ENCODE measurements at places on chromosomes 16 and 17.

DNA sequence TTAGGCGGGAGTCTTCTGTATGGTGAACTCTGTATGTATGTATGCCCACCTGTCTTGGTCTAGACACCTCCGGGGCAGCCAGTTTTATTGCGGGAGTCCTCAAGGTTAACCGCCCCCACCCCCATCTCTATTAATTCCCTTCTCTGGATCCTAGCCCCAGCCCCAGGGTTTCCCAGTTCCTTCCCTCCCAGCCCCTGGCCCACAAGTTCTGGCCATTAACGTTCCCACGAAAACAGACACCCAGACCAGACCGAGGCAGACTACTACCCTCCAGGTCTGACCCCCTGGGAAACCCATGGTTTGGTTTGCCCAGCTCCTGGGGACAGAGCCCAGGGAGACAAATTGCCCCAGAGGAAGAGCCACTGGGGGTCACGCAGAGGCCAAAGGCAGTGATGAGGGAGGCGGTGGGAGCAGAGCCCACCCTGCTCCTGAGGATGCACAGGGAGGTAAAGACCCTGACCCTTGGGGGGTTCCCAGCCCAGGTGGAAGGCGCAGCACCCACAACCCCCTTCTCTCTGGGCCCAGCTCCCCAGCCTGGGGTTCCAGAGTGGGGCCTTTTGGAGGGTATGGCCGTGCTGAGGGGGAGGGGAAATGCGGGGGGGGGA is 8.5 kb downstream of the TBKBP1 start:
- DNase-seq: no peak

GRCh38 chr16:24609740-24610415 is 70.5 kb downstream of the RBBP6 start:
- DNase-seq: no peak

DNA sequence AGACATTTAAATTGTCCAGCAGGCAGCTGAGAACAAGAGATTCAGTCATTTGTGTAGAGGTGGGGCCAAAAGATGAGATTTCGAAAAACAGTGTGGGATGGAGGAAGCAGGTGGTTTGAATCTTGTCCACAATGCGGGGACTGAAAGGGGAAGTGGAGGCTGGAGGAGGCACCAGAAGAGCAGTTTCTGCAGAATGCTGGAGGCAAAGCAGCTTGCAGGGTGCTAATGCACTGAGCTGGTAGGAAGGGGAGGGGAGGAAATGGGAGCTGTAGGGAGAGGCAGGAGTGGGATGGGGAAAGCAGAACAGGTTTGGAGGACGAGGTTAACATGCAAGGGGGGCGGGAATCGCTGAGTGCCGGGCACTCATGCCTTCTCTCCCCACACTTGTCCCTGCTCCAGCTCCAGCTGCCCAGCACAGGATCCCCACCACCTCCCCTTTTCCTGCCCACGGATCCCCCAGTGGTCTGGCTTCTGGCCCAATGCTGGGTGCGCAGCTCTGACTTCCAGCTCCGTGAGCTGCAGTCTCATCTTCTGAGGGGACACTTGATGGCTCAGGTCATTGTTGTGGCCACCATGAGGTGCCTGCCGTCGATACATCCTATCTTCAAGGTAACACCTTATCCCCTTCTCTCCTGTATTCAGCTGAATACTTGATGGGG is 9.4 kb downstream of the C17orf100 start:
- DNase-seq: no peak

DNA sequence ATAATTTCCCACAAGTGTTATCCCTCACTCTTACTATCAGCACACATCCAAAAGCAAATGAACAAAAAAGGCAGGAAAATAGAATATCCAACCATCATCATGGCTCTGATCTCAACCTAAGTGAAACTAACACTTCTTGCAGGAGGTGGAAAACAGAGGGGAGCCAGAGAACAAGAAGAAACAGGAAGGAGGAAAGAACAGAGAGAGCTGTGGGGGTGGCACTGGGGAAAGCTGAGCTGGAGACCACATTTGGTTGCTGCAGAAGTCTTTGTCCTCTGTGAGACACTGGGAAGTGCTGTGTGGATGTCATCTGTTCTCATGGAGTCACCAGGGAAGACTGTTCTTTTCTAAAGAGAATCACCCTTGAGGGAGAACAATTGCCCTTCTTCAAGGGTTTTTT is 34.7 kb downstream of the GRB7 start:
- DNase-seq: no peak

DNA sequence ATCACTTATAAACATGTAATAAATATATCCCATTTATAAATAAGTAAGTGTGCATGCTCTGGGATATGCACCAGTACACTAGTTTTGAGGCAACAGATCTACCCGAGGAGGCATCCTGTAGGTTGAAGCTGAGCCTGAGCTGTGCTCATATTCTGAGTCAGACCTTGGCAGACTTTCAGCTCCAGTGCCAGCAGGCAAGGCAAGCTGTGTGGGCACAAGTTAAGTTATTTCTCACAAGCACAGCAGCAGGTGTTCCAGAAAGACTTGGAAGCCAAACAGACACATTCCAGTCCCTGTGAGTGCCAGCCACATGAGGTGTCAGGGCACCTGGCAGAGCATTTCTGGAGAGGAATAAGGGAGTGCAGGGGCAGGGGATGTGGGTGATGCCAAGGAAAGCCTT is 1.3 kb upstream of the CLEC19A start:
- DNase-seq: no peak

- DNase-seq: no peak
Observed at GRCh38 chr16:86324320-86324719, 186.0 kb upstream of the FOXF1 start.

DNA sequence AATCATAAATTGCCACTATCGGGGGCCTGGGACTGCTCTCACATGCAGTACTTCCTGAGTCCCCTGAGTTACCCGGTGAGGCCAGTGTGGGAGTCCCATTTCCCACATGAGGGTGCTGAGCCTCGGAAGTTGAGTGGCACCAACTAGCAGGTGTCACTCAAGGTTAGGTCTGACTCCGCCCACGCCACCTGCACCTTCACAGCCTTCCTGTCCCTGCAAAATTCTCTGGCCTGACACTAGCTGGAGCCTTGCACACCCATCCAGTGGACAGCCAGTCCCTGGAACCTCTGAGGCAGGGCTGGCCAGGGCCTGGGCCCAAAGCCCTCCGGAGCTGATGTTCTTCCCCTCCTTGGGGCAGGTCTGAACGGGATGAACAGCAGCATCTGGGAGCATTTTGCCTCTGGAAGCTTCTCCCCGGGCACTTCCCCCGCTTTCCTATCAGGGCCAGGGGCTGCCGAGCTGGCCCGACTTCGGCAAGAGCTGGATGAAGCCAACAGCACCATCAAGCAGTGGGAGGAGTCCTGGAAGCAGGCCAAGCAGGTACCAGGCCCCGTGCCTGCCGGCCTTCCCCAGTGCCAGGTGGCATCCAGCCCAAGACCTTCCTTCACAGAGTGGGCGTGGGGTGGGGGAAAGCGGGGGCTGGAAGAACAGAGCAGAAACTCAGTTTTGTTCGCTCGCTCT is 21.9 kb downstream of the UNC13D start:
- DNase-seq: peak; percentile 26

GRCh38 chr17:57666201-57666870 is 78.8 kb downstream of the CCDC182 start:
- no peak for DNase-seq

- DNase-seq: no peak
Observed at GRCh38 chr17:80981929-80982425, 9.7 kb upstream of the CHMP6 start.

DNA sequence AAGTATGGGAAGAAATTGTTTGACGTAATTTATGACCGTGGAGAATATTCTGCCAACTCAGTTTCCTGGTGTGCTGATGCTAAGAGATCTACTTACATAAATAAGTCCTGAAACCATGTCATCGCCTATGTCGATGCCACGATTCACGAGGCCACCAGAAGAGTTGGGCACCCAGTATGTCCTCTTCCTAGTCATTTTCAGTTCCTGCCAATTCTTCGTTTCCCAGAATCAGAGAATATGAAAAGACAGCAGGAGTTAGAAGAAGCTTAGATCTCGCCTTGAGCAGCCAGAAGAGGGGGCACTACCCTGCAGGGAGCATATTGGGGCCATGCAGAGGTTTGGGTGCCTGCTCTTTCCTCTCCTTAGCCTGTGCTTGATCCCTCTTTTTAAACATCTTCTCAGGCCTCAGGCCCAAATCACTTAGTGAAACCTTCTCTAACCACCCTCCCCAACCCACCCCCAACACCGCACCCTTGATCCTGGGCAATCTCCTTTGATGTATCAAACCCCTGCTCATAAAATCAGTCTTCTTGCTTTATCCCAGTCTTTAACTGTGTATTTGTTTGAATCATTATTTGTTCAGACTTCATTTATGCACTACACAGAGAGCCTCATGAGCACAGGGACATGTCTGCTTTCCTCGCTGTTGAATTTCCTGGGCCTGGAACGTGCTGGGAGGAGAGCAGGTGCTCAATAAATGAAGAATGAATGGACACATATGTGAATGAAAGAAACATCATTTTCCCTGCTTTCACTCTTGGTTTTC is 12.2 kb upstream of the LONP2 start:
- DNase-seq: peak; percentile 7

- DNase-seq: no peak
Observed at GRCh38 chr16:22386976-22387375, 12.6 kb upstream of the CDR2 start.

DNA sequence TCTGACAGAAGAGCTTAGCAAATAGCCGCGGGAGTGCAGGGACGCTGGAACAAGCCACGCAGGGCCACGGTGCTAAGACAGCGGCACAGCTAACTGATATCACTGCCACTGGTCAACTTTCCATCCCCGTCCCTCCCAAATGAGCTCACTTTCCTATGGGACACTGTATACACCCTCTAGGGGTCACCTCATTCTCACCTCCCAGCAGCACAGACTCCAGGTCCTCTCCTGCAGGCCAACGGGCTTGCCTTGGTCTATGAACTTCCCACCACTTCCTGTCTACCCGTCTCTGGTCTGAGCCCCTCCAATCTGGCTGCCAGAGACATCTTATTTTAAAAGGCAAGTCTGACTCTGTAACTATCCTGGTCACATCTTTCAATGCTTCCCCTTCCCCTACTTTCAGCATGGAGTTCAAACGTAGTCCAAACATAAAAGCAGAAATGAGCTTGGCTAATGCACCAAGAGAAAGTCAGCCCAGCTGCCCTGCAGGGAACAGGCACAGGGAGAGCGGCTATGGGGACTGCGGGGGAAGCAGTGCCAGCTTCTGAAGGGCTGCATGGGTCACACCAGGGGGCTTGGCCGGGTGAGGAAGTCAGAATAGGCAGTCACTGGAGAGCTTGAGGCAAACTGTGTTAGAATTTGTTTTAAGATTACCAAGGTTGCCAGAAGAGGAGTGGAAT is 26.3 kb upstream of the SLC38A8 start:
- no peak for DNase-seq

DNA sequence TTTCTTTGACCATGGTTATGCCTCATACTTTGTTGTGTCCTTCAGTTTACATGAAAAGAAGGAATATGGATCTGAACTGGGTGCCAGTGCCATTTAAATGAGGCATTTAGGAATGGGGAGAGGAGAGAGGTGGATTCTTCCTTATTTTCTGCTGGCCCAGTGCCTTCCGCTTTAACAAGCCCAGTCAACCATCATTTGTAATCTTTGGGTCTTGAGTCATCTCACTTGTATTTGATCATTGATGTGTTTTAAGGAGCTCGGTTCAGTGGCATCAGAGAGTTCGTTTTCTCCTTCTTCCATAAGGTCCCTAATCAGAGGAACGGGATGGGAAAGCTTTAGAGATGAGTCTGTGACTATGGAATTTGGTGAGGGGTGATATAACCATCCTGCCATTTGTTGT is 334.9 kb downstream of the WWOX start:
- DNase-seq: no peak

DNA sequence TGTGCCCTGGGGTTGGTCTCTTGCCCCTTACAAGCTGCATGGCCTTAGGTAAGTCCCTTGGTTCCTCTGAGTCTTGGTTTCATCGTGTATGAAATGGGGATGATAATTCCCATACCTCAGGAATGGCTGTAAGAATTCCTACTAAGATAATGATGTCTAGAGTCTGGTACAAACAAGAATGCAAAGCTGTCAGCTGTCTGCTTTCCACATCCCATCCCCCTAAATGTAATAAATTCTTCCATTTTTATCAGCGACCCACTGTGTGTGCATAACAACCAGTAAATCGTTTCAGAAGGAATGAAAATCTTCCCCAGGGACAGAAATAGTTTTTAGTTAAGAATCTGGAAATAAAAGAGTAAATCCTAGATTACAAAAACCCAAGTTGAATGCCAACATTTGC is 95.4 kb downstream of the CPPED1 start:
- DNase-seq: no peak

DNA sequence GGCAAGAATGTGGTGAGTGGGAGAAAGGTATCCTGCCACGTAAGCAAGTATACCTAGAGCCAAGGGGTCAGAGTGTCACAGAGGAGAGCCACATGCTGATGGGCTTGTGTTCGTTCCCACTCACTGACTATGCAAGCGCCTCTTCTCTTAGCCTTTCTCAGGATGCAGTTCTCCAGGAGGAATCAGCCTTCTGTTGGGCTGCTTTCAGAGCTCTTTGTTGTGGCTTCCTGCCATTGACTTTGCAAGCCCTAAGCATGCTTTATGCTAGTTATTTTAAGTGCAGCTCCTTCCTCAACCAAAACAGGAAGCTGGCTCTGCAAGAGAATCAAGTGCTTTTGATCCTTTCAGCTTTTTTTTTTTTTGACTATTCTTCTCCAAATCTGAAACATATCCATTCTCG is 66.6 kb downstream of the SIAH1 start:
- DNase-seq: peak; percentile 44

DNA sequence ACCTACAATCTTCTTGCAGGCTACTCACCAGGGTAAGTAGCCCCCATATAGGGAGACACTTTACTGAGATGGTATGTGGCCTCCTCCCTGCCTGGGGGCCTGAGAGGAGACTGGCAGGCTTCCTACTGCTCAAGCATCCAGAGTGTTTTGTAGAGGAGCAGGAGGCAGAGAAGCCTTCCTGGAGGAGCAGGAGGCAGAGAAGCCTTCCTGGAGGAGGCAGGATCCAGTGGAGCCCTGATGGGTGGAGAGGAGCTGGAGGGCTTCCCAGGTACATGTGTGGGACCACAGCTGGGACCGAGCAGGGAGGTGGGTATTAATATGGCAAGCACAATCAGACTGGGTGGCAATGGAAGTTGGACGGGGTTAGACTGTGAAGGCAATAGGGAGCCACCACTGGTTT is 2.1 kb upstream of the ADGRG5 start:
- DNase-seq: no peak

GRCh38 chr17:80270836-80271235 is 10.2 kb downstream of the RNF213 start:
- DNase-seq: peak; percentile 36

DNA sequence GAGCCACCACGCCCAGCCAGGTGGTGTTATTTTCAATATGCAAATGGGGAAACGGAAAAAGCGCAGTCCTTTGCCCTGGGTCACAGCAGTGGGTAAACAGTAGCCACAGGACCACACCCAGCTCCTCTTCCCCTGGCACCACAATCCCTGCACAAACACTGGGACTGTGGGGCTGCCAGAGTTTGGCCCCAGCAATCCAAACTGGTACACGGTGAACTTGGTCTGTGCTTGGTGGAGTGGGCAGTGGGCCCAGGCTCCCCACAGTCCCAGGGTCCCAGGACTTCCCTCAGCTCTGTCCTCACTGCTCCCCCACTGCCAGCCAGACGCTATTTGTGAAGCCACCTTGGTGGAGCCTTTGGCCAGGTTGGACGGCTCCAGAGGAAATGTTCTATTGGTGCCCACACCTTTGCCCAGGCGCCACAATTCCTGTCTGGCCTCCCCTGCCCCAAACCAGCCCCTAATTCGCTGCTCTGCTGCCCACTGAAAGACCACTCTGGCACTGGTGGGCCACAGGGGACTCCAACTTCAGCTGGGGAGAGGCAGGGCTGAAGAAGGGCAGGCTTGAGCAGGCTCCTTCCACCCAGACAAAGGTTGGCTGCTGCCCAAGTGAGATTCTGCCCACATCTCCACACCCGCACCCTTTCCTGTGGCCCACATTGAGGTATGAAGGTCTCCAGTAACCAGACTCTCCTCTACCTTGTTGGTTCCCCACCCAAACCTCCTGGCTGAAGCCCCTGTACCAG is 2.1 kb downstream of the CHAD start:
- DNase-seq: no peak

Measured in CD4-positive, alpha-beta T cell treated with Interleukin-2 at 100 ng/mL for 4 hours (primary cell).